ENCODE measurements at places on chromosomes 5 and 9. TPM values are rescaled to one million over a fixed set of nuclear protein-coding genes. Genes with fewer than 3 reads are reported as not detected.

- DNase-seq = no peak
- no peaks in the 10 kb centered on the region for H3K27me3 ChIP-seq
- H3K4me3 ChIP-seq = no peak overlapping the region
- H3K27ac ChIP-seq = no peak overlapping the region
- H3K36me3 ChIP-seq = no peaks in the 10 kb centered on the region
Observed at GRCh38 chr9:136617746-136618579, 44.8 kb upstream of the EGFL7 start.

- no peaks in the 10 kb centered on the region for H3K27me3 ChIP-seq
- no peak for DNase-seq
- H3K4me3 ChIP-seq = no peak overlapping the region
- no peak overlapping the region for H3K27ac ChIP-seq
Observed at GRCh38 chr9:97906236-97906831, 16.0 kb downstream of the TRMO start.

NR2F1 gene
- total RNA-seq = 71.5 TPM

DNA sequence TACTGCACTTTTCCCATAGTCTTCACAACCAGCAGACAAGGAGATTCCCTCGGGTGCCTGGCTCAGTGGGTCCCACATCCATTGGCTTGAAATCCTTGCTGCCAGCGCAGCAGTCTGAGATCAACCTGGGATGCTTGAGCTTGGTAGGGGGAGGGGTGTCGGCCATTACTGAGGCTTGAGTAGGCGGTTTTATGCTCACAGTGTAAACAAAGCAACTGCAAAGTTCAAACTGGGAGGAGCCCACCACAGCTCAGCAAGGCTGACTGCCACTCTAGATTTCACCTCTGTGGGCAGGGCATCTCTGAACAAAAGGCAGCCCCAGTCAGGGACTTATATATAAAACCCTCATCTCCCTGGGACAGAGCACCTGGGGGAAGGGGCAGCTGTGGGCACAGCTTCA, 512.3 kb upstream of the MPDZ start:
- H3K4me3 ChIP-seq = no peak overlapping the region
- peaks cover 4% of the 10 kb centered on the region for H3K4me1 ChIP-seq
- H3K27ac ChIP-seq = no peak overlapping the region
- H3K27me3 ChIP-seq = no peaks in the 10 kb centered on the region

DNA sequence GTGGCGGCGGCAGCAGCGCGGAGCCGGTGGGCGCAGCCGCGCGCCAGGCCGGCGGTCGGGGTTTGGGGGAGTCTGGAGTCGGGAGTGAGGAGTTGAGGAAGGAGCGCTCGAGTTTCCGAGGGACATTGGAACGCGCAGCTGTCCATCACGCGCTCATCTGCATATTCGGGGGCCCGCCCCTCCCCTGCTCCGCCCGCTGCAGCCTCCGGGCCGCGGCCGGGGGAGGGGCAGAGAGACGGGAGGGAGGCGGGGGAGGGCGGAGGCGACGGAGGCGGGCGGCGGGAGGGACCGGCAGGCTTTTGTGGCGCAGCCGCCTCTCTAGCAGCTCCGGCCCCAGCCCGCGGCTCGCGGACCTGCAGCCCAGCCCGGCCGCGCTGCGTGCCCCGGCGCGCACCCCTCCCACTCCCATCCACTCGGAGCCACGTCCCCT, at the start of gene IRX2:
TSS of gene IRX2 (minus strand) at position 86 of the 430 bp plus-strand sequence. CDS start 264 bp downstream, outside the sequence.
- H3K36me3 ChIP-seq = no peaks in the 10 kb centered on the region
- no peak within 1 kb of the TSS for H3K4me3 ChIP-seq
- no peaks in the 10 kb centered on the region for H3K27me3 ChIP-seq
- H3K4me1 ChIP-seq = peaks cover 4% of the 10 kb centered on the region
- no peak for DNase-seq

DNA sequence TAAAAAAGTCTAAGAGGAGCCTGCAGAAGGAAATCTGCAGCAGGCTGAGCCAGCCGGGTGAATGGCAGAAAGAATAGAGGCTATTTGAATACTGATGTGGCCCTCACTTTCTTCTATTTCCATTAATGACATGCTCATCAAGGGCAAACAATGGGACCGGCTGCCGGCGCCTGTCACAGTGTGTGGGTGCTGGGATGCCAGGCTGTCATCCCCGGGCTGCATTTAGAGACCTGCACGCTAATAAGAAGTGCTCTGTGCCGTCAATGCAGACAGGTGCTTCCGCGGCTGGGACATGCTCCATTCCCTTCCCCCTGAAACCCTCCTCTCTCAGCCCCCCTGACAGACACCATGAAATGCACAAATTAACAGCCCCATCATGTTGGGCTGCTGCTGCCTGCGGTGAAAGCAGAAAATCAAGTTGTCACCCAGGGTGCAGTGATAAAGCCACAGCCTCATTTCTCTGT, 217.7 kb upstream of the TBCA start:
- H3K36me3 ChIP-seq = no peaks in the 10 kb centered on the region
- H3K27me3 ChIP-seq = no peaks in the 10 kb centered on the region
- H3K4me3 ChIP-seq = no peak overlapping the region
- no peaks in the 10 kb centered on the region for H3K4me1 ChIP-seq
- no peak overlapping the region for H3K27ac ChIP-seq

FBN2 gene
- 1.7 TPM for total RNA-seq

DNA sequence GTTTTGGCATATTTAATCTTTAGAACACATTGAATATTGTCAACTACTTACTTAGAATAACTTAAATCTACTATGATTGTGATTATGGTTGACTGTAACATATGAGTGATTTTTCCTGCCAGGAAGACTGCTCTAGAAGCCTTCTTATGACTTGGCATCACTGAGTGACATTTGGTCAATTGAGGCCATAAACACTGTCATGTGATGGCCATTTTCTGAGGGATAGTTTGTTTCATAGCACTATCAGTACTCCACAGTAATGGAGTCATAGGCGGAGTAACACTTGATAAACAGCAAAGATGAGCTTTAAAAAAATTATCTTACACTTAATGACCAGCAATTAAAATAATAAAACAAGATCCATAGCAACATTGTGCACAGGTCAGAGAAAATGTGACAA, 31.0 kb downstream of the C9orf40 start:
- no peaks in the 10 kb centered on the region for H3K36me3 ChIP-seq
- no peaks in the 10 kb centered on the region for H3K4me1 ChIP-seq

- H3K36me3 ChIP-seq = no peaks in the 10 kb centered on the region
- no peak for DNase-seq
- H3K27me3 ChIP-seq = no peaks in the 10 kb centered on the region
- no peaks in the 10 kb centered on the region for H3K4me1 ChIP-seq
- no peak overlapping the region for H3K27ac ChIP-seq
Observed at GRCh38 chr9:81573415-81574321, 115.7 kb downstream of the TLE1 start.

DNA sequence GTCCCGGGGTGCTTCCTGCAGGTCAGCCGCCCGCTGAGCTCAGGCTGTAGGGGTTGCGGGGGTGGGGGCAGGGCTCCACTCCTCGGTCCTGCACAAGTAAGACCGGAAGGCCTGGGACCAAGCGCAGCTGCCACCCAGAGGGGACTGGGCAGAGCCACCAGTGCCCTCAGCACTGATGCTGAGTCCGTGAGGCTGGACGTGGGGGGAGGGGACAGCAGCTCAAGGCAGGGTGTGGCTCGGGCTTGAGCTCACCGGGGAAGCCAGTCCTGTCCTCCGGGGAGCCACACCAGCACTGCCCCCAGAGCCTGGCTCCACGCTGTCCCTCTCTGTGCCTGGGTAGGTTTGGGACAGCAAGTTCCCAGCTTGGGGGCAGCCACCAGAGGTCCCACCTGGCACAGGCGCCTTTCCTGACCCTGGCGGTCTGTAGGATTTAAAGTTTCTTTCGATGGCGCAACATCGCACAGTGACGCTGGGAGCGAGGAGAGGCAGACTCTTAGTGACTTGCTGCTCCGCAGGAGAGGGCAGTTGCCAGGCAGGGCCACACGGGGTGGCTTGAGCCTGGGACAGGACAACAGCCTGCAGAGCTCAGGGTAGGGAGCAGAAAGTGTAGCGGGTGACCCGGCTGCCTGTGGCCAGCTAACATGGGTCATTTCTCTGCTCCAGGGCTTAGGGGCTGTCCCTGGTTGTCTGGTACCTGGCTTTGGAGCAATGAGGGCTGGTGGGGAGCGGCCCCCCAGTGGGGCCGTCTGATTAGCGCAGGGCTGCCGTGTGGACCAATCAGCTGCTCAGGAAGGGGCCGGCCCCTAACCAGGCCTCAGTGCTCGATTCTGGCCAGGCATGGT, 5.7 kb downstream of the LCN1 start:
- H3K27me3 ChIP-seq = no peaks in the 10 kb centered on the region
- DNase-seq = peak; percentile 7
- no peaks in the 10 kb centered on the region for H3K36me3 ChIP-seq
- no peak overlapping the region for H3K4me3 ChIP-seq

LRRC19 gene
- not detected for total RNA-seq

- no peaks in the 10 kb centered on the region for H3K4me1 ChIP-seq
- H3K36me3 ChIP-seq = no peaks in the 10 kb centered on the region
- no peaks in the 10 kb centered on the region for H3K27me3 ChIP-seq
- DNase-seq = no peak
- H3K4me3 ChIP-seq = no peak overlapping the region
Observed at GRCh38 chr9:135973277-135974219, 12.4 kb upstream of the UBAC1 start.

DNA sequence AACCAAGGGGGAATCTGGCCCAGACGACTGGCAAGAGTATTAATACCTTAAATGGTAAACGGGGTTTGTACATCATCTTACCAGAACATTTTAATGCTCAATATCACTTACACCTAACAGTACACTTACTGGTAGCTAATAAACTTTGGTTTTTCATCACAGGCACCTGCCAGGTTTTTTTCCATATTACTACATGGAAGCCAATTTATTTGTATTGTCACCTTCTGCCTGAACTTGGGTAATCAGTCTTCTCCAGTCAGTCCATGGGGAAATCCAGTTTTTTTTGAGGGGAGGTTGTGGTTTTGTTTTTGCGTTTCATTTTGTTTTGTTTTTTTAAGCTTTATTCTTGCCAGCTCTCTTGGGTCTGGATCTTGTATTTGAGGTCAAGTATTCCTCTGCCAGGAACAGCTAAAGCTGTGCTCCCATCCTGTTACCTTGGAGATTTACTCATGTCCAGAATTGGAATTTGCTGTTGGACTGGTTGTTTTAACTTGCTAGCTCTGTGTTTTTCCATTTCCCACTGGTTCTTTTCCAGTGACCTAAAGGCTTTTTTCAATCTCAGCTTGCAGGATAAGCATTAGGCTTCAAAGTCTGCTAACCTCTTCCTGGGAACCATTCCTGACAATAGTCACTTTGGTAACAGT, 11.1 kb upstream of the NADK2 start:
- no peak overlapping the region for H3K4me3 ChIP-seq
- DNase-seq = no peak
- no peak overlapping the region for H3K27ac ChIP-seq
- no peaks in the 10 kb centered on the region for H3K36me3 ChIP-seq
- no peaks in the 10 kb centered on the region for H3K4me1 ChIP-seq

OR5C1 gene
- total RNA-seq = not detected

PHAX gene
- total RNA-seq = 37.1 TPM

GRCh38 chr9:92180669-92181181, 65.5 kb upstream of the SPTLC1 start:
- DNase-seq = no peak
- no peaks in the 10 kb centered on the region for H3K27me3 ChIP-seq
- no peaks in the 10 kb centered on the region for H3K36me3 ChIP-seq
- H3K4me3 ChIP-seq = no peak overlapping the region

PHYHD1 gene
- 43.1 TPM for total RNA-seq

DNA sequence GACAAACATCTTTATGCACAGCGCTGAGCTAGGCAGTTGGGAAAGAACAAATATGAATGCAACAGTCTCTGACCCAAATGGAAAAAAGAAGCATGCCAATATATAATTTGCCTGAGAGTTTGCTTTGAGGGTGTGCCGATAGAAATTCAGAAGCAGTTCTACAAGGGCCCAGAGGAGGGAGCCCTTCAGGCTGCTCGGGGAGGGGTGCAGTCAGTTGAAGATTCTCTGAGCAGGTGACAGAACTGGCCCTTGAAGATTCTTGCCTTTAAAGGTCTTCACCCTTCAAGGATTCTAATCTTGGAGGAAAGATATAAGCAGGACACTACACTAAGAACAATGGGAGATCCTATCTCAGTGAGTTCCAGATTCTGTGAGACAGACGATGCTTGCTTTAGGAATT, 3.7 kb upstream of the PAPPA start:
- no peak overlapping the region for H3K27ac ChIP-seq
- H3K27me3 ChIP-seq = no peaks in the 10 kb centered on the region
- no peak overlapping the region for H3K4me3 ChIP-seq
- no peak for DNase-seq
- H3K4me1 ChIP-seq = peaks cover 5% of the 10 kb centered on the region
- H3K36me3 ChIP-seq = no peaks in the 10 kb centered on the region

SERINC5 gene
- total RNA-seq = 44.5 TPM

- no peak overlapping the region for H3K4me3 ChIP-seq
- H3K36me3 ChIP-seq = no peaks in the 10 kb centered on the region
- no peaks in the 10 kb centered on the region for H3K27me3 ChIP-seq
- H3K27ac ChIP-seq = no peak overlapping the region
Observed at GRCh38 chr5:138450971-138451370, 12.1 kb downstream of the REEP2 start.

- no peaks in the 10 kb centered on the region for H3K36me3 ChIP-seq
- DNase-seq = peak; percentile 6
- H3K27me3 ChIP-seq = no peaks in the 10 kb centered on the region
- H3K27ac ChIP-seq = no peak overlapping the region
- no peaks in the 10 kb centered on the region for H3K4me1 ChIP-seq
- no peak overlapping the region for H3K4me3 ChIP-seq
Observed at GRCh38 chr9:134955156-134955555, 37.4 kb upstream of the FCN1 start.

DNA sequence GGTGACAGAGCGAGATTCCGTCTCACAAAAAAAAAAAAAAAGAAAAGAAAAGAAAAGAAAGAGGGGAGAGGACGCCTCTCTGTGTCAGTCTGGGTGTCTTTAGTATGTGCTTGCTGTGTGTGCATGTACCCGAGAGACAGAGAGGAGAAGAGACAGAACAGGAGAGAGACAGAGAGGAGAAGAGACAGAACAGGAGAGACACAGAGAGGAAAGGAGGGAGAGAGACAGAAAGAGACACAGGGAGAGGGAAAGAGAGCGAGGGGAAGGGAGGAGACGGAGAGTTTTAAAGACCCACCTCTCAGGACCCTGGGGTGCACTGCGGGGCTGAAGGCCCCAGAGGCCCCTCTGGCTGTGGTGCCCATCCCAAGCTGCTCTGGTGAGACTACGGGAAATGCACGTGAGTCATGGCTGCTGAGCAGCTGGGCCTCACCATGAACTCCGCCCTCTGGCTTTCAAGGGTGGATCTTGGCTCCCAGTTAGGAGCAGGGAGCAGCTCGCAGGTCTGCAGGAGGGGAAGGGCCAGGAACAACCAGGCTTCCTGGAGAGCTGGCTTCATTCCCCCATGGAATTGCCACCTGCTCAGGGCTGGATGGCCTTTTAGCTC, 7.9 kb downstream of the SLC6A3 start:
- H3K4me1 ChIP-seq = no peaks in the 10 kb centered on the region
- H3K27ac ChIP-seq = no peak overlapping the region
- DNase-seq = no peak

- no peak overlapping the region for H3K27ac ChIP-seq
- H3K36me3 ChIP-seq = no peaks in the 10 kb centered on the region
- no peaks in the 10 kb centered on the region for H3K27me3 ChIP-seq
- no peak overlapping the region for H3K4me3 ChIP-seq
- no peak for DNase-seq
- H3K4me1 ChIP-seq = no peaks in the 10 kb centered on the region
Observed at GRCh38 chr5:57832875-57833274, 350.3 kb upstream of the ACTBL2 start.

- H3K27me3 ChIP-seq = no peaks in the 10 kb centered on the region
- no peaks in the 10 kb centered on the region for H3K36me3 ChIP-seq
- DNase-seq = no peak
- no peak overlapping the region for H3K27ac ChIP-seq
- no peaks in the 10 kb centered on the region for H3K4me1 ChIP-seq
Observed at GRCh38 chr5:109876030-109876725, 186.5 kb downstream of the MAN2A1 start.

GPR151 gene
- not detected for total RNA-seq

GRCh38 chr5:157575381-157576020, at the start of gene ADAM19:
TSS of gene ADAM19 (minus strand) at chr5:157575775. CDS start at chr5:157575696, 79 bp downstream.
- H3K27ac ChIP-seq = peak within 1 kb of the TSS; percentile 19
- peak within 1 kb of the TSS; percentile 74 for H3K4me3 ChIP-seq
- peak; percentile 63 for DNase-seq
